ENCODE measurements at places on chromosomes 7 and 10. TPM values are rescaled to one million over a fixed set of nuclear protein-coding genes. Genes with fewer than 3 reads are reported as not detected.

DNA sequence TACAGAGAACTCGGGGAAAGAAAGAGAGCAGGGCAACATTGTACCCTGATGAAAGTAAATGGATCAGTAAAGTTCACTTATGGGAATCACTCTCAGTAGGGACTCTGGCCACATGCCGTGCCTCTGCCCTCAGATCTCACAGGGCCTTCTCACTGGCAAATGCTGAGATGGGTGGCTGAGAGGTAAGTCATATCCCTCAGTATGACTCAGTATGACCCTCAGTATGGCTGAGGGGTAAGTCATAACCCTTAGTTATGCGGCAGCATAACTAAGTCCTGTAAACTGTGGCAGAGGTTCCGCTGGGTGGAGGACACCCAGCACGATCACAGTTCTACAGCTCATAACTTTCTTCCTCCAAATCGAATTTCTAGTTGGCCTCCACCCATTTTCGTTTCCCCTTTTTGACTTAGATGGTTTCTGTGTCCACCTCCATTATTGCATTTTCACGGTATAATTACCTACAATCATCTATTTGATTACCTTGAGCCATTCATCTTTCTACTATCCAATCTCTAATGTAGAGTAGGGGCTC, 26.5 kb upstream of the WNT16 start:
- no peak for DNase-seq

GRCh38 chr7:95324431-95324830, at the start of gene PON1:
PON1 (minus strand) TSS chr7:95324532; CDS start chr7:95324475, 57 bp downstream.
- no peak for DNase-seq

DNA sequence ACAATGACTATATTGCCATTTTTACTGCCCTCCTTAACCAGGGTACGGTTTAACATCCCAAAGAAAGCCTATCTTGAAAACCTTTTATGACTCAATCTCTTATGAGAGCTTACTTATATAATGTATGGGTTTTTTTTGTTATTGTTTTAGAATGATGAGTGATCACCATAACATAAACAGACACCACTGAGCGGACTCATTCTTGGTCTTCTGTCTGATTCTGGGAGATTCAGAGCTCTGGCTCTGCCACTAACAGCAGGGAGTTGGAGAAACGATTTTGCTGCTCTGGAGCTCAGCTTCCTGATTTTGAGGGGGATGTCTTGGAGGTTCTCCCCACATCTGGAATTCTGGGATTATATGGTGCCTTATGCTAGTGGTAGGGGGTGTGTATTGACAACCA, 244.1 kb downstream of the FRMD4A start:
- no peak for DNase-seq

DNA sequence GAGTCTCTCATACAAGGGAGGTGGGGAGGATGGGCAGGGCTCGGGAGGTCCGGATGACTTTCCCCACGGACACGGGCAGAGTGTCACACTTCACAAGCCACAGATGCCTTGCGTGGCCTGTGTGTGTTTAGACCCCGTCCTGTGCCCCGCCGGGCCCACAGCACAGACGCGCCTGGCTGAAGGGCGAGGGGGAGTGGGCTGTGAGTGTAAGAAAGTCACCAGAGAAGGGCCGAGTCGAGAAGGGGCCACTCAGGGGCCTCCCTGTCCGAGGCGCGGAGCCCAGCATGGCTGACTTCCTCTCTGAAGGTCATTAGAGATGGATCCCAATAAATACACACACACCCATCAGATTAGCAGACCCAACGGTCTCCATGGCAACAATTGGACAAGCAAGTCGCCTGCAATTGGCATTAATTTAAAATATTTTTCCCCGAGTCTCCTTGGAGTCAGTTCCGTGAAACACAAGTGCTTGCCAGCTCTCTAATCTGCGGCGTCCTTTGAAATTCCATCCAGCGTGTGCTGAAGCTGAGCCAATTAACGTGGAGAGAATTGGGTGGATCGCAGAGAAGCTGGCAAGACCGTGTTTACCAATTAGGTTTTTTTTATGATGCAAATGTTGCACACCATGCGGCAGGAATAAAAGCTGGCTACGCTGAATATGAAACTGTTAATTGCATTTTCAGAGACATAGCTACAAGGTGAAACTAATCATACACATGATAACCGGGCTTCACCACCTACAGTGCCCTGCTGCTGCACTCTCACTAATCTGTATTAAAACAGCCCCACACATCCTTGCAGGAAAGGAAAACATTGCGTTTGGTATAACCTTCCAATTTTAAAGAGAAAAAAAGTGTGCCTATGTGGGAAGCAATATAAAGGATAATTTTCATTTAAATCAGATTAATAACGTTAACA, 571.2 kb downstream of the PTPRN2 start:
- no peak for DNase-seq

GRCh38 chr7:39613577-39613976, 9.8 kb upstream of the RALA start:
- DNase-seq = no peak

DNA sequence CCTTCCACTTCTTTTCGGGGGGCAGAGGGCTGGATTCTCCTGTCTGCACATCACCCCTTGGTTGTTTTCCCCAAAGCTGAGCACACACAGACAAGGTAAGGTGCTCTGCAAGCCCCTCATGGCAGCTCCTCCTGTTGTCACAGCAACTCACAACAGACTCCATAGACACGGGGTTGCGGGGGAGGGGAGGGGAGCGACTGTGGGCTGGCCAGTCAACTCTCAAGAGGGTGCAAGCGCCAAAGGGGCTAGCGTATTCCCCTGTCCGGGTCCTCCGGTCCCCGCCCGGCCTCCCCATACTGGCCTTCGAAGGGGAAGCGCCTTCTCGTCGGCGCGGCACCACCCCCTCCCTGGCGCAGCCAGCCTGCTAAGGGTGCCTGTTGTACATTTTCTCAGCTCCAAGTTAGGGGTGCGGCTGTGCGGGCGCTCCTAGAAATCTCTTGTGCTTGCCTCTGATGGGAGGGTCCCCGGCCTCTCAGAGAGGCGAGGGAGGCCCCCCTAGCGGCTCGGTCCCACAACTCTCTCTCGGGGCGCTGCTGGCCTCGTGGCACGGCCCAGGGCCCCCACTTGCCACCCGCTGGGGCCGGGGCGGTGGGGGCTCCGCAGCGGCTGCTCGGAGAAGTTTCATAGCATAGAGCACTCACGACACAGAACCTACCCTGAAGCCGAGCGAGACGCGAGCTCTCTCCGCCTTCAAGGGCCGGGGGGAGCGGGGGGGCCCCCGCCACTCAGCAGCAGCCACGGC, 498 bp downstream of the RHOBTB1 start:
- peak; percentile 62 for DNase-seq

GRCh38 chr7:108723381-108723814, 153.7 kb downstream of the DNAJB9 start:
- no peak for DNase-seq

DNA sequence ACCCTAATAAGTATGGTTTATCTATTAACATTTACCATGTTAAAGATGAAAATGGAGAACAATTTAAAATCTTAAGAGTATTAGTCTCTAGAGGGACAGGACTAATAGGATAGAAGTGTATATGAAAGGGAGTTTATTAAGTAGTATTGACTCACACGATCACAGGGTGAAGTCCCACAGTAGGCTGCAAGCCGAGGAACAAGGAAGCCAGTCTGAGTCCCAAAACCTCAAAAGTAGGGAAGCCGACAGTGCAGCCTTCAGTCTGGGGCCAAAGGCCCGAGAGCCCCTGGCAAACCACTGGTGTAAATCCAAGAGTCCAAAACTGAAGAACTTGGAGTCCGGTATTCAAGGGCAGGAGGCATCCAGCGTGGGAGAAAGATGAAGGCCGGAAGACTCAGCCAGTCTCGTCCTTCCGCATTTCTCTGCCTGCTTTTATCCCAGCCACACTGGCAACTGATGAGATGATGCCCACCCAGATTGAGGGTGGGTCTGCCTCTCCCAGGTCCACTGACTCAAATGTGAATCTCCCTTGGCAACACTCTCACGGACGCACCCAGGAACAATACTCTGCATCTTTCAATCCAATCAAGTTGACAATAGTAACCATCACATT, 140.8 kb upstream of the FAM20C start:
- no peak for DNase-seq

- no peak for DNase-seq
Observed at GRCh38 chr10:118968482-118968881, 61.0 kb upstream of the NANOS1 start.

- no peak for DNase-seq
Observed at GRCh38 chr10:103724074-103724473, 131.3 kb downstream of the SH3PXD2A start.

The FAS gene
- total RNA-seq = 7.3 TPM

The RASSF4 gene
- total RNA-seq = 2.1 TPM

The CXCL12 gene
- total RNA-seq = 0.67 TPM

The ACBD7 gene
- 0.69 TPM for total RNA-seq

The RAB19 gene
- total RNA-seq = not detected

The TAS2R4 gene
- 0.32 TPM for total RNA-seq

The HECW1 gene
- not detected for total RNA-seq
